ENCODE measurements at places on chromosomes 3 and 15. TPM values are rescaled to one million over a fixed set of nuclear protein-coding genes. Genes with fewer than 3 reads are reported as not detected.

Gene PLOD2
- 26.8 TPM for total RNA-seq

Gene MTFMT
- total RNA-seq: 17.4 TPM

Gene COL6A6
- total RNA-seq: 4.9 TPM

Gene LRIG1
- total RNA-seq: 140 TPM

All from right cardiac atrium (tissue), 5 donors.